Forelimb muscle (tissue), 1 donor: ENCODE measurements at places on chromosomes 1 and 21. TPM values are rescaled to one million over a fixed set of nuclear protein-coding genes. Genes with fewer than 3 reads are reported as not detected.

PDZK1 gene
- 0.87 TPM for polyA plus RNA-seq

INTS11 gene
- polyA plus RNA-seq: 74.9 TPM

PKP1 gene
- 4.6 TPM for polyA plus RNA-seq

- DNase-seq: no peak
Observed at GRCh38 chr1:23168079-23168444, 594 bp downstream of the LUZP1 start.

- no peak for DNase-seq
Observed at GRCh38 chr1:186568221-186568620, 107.3 kb upstream of the PDC start.

DNA sequence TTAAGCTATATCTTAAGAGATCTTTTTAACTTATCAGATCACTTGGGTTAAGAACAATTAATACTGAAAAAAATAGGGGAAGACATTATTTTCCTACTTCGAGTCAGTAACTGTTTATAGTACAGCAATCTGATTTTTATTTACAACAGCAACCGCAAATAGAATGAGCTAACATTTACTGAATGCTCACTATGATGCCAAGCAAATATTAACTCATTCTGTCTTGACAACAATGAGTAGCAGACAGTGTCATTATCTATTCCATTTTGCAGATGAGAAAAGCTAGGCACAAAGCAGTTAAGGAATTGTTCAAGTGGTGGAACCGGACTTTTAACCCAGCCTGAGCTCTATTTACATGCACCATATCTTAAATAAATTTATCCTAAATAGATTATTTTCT, 273.7 kb downstream of the NTNG1 start:
- no peak for DNase-seq

DNA sequence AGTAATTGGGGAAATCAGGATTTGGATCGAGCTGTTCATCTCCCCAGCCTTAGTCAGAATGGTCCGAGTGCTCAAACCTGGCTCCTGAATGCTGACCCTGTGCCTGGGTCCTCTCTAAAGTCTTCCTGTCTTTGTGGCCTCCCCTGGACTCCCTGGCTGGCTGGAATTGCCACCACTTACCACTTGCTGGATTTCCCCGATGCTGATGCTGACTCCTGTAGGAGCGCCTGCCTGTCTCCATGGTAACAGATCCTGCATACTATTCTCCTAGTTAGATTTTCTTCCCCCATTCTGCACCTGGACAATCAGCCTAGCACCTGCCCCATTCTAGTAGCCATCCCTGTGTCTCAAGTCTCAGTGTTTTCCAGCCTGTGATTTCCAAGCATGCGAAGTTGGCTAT, 382.2 kb upstream of the ESRRG start:
- no peak for DNase-seq

DNA sequence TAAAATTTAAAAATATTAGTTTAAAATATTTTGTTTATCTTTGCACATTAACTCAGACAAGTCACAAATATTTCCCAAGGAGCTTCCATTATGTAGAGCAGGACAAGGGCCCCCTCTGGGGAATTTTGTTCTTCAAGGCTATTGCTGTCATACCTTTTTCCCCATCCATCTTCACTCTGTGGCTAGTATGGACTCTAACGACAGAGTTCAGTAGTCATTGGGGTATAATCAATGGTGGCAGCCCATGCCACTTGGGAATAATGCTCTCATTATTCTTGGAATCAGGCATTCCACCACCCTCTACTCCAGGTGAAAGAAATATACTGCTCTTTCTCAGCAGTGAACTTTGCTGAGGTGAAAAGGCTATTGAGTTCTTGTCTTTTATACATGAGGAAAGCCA, 38.5 kb upstream of the ERO1B start:
- no peak for DNase-seq
